Osteoblast (primary cell): ENCODE measurements at places on chromosomes 6 and 20.

- DNase-seq = no peak
Observed at GRCh38 chr6:148625609-148626008, 121.2 kb upstream of the UST start.

DNA sequence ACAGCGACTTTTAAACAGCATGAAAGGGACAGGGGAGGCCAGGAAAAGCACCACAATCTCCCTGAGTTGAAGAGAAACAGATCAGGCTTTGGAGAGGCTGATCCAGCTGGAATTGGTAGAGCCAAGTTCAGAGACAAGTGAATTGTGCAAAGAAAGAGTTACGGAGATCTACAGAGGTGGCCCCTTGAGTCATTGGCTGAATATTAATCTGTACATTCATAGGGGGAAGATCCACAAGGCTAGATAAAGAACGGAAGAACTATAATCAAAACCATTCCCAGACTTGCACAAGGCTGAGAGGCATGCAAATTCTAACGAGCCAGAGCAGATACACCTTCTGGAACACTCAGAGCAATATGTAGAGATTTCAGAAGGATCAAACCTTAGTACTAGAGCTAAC lies 14.2 kb upstream of the FOXQ1 start:
- DNase-seq = no peak

DNA sequence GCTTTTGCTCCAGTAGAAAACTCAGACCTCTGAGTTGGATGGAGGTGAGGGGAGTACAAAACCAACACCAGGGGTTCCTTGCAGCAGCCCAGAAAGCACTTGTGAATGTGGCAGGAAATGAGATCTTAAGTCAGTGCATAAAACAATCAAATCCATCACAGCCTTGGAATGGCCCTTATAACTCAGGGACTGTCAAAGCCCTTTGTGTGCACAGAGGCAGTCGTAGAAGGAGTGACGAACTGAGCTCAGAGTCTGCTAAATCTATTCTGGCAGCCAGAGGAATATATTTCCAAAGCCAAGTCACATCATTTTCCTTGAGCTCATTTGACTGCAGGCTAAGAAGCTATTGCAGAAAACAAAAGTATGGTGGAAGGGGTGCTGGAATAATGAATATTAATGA lies 676.6 kb downstream of the DHX35 start:
- no peak for DNase-seq

DNA sequence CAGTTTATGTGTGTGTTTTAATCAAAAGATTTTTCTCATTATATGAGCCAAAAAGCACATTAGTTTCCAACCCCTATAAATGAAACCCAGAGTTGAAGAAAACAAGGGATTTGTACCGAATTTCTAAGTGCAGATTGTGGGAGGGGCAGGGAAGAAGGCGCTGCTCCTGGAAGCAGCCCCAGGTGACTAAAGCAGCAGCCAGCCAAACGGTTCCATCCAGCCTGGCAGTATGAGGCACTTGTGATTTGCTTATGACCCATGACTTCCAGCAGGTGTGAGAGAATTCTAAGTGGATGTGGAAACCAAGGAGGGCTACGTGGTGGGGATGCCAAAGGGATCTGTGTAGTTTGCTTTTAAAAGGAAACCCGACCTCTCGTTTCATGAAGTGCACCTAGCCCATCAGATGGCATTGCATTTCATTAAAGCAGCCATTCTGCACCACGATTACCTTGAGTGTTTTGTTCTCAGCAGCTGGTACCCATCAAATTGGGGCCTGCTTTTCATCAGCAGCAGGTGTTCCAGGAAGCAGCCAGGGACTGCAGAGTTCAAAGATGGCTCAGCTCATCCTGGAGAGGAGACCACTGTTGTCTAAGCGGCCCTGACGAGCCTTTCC lies 79.1 kb downstream of the DTD1 start:
- no peak for DNase-seq

GRCh38 chr6:168526841-168527281 lies 85.9 kb downstream of the SMOC2 start:
- no peak for DNase-seq

- DNase-seq = no peak
Observed at GRCh38 chr20:57135875-57136274, 130.6 kb downstream of the BMP7 start.

DNA sequence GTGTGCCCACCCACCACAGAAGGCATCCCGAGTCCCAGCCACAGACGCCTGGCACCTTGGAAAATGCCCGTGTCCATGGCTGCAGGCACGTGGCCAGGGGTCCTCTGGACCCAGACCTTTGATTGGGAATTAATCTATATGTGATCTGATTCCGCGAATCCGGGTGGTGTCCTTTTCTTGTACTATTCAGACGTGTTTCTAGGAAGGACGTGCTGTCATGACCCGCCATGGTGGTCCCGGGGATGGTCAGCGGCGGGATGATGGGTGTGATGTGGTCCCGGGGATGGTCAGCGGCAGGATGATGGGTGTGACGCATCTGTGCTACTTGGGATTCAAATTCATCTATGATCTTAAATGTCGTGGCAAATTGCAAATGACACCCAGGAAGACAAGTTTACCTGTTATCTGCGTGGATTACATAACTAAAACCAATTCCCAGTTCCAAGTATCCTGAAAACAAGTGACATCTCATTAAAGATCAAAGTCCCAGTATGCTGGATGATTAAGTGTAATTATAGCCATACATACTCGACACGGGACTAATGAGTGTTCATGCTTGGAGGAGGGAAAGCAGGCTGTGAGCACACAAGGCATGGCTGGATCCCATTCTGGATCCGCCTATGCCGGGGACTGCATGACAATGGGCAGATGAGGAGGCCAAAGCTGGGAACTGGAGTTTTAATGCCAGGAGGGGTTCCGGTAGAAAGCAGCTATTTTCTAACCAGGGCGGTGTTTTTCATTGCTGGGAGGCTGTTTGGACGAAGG lies 256.5 kb downstream of the TAF4 start:
- peak; percentile 65 for DNase-seq

DNA sequence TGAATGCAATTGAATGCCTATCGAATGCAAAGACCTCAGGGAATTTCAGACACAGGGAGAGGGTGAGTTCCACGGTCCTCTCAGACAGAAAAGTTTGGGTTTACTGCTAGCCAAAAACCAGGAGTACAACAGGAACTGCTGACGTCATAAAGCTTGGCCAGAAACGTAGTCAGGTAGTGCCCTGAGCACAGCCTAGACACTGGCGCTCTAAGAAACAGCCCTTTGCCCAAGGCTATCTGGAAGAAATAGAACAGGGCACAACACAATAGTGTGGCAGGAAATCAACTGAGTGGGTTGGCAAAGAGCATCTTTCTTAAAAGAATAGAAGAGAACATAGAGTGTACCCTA lies 58.0 kb downstream of the GFOD1 start:
- no peak for DNase-seq

DNA sequence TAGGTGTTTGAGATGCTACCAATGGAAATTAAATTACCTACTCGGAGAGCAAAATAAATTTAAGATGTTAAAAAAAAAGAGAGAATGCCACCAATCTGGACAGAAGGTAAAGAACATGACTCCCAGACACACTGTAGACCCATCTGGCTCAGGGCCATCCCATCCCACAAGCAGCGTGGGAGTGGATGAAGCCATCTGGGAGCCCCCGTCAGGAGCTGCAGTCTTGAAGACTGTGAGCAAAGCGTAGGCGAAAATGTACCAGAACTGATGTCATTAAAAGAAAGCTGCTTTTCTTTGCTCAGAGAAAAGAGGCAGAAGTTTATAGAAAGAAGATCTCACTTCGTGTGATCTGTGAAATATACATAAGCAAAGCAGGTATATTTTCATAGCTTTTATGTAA lies 815.7 kb downstream of the QKI start:
- no peak for DNase-seq

GRCh38 chr20:48682529-48683363 lies 145.1 kb downstream of the PREX1 start:
- peak; percentile 97 for DNase-seq

DNA sequence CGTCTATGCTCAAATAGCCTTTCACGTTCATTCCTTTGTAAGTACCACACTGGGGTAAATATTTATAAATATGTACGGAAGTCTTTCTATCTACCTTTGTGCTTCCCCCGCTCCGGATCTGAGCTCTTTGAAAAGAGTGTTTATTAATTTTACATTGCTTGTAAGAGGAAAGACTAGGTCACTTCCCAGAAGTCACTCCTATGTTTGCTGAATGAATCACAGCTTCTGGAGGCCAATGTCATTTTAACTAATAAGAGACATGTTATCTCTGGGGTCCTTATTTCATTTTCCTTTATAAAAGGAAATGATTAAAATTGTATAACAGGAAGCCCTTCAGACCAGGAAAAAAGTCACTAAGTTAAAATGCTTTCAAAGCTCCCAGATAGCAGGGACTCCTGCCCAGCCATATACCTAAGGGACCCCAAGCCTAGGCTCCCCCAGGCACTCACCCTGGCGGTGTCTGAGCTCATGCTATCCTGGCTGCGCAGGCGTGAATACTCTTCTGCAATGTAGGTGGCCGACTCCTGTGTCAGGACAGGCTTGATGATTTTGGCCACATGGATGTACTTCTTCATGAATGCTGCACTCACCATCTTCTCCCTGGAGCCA lies 12.6 kb downstream of the MCM3 start:
- DNase-seq = no peak

DNA sequence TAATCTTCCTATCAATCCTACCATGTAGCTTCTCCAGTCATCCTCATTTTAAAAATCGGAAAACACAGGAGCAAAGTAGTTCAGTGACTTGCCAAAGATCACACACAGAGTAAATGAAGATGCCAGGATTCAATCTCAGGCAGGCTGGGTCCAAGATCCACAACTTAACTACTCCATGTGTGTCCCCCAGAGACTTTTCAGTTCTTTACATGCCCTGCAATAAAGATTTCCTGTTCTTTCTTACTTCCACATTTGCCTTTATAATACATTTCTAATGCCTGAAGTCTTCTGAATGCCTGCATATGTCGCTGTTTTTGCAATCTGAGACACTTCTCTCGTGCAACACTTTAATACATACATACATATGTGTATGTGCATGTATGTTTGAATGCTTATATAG lies 121.7 kb upstream of the MARCKS start:
- DNase-seq = no peak

GRCh38 chr6:143357152-143357551 lies 93.3 kb downstream of the ADAT2 start:
- DNase-seq = no peak

DNA sequence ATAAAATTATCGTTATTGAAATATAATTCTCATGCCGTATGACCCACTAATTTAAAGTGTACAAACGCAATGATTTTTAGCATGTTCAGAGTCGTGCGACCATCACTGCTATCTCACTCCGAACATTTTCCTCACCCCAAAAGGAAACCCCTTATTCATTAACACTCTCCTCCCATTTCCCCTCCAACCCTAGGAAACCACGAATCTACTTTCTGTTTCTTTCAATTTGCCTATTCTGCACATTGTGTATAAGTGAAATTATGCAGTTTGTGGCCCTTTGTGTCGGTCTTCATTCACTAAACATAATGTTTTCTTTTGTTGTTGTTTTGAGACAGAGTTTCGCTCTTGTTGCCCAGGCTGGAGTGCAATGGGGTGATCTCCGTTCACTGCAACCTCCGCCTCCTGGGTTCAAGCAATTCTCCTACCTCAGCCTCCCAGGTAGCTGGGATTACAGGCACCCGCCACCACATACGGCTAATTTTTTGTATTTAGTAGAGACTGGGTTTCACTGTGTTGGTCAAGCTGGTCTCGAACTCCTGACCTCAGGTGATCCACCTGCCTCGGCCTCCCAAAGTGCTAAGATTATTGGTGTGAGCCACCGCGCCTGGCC lies 99.7 kb upstream of the ZNF217 start:
- DNase-seq = no peak

- DNase-seq = no peak
Observed at GRCh38 chr6:152160346-152160745, 352.9 kb downstream of the ESR1 start.

DNA sequence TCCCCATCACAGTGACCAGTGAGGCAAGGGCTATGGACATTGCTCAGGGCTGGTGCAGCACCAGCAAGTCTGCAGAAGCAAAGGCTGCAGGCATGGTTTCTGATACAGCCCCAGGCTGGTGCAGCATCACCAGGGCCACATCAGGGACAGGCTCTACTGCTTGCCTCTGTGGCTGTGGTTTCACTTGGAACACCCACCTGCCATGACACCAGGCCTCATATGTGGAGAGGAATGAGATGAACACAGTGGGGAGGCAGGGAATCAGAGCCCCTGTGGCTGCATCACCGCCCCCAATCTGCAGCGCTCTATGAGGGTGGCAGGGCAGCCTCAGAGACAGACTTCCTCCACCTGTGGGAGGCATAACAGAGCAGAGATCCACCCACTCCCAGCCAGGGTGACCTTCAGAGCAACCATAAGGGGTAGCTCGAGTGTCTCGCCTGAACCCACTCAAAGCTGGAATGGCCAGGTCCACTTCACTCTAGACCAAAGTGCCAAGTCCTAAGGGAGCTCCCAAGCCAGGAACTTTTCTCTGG lies 7.9 kb downstream of the RING1 start:
- no peak for DNase-seq

DNA sequence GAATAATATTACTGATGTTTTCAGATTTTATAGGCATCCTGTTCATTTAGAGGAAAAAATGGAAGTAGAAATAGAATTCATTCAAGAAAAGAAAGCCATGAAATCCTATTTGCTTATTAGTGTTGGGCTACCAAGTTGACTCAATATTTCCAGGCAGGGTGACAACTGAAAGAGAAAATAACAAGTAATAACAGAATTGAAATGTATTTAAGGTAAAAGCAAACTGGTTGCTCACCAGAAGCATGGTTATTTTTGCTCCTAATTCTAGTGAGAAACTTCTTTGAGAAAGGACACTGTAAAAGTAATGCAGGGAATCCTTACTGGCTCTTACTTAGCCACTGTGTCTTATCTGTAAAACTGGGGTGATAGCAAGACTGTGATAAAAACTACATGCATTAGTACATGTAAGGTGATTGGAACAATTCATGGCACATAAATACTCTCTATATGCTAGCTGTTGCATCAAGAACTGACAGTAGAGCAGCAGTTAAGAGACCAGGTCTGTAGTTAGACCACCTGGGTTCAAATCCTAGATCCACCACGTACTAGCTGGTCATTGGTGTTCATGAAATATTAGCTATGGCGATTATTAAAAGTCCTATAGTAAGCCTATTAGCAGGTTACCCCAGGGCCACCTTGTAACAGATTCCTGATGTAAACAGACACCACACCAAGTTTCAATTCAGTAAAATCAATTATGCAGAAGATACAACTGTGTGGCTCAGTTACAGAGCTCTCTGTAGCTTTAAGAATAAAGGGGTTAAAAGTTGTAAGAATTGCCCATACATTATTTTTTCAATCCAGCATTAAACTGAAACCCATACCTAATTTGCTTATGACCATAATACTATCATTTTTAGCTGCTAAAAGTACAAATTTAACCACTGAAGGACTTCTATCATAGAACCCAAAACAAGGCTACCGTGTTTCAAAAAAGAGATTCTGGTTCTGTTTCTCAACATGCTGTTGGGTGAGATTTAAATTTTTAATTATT lies 159.2 kb upstream of the COL21A1 start:
- DNase-seq = no peak

GRCh38 chr20:34566978-34567891 lies 8.7 kb downstream of the MAP1LC3A start:
- DNase-seq = no peak

- no peak for DNase-seq
Observed at GRCh38 chr6:55496201-55496600, 82.8 kb downstream of the HMGCLL1 start.
